ENCODE measurements at places on chromosomes 1 and 21.
A peak's percentile ranks its signal among the peaks of the same experiment; 100 is the strongest.

DNA sequence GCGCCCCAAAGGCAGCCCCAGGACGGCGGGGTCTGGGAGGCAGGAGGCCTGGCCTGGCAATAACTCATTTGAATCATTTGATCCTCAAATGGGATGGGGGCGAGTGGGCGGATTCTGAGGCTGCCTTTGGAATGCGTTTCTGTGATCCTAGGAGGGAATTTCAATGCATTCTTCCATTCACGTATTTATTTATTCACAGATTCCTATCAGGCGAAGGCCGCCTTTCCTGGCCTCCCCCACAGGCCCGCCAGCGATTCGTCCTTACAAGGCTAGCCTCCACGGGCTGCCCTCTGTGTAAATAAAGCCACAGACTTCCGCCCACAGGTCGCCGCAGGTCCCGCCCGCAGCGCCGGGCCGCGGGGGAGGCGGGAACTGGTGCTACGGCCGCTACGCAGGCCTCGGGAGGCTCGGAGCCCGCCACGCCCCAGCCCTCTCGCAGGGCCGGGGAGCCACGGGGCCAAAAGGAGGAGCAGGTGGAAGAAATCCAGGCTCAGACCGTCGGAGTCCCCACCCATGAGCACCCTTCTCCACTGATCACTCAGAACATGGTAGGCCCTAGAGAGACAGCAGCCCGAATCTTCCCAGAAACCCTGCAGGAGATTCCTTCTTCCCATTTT is 31.3 kb upstream of the JUN start:
- peak; percentile 26 for DNase-seq

GRCh38 chr1:163443863-163444262 is 122.1 kb downstream of the NUF2 start:
- DNase-seq, result no peak

DNA sequence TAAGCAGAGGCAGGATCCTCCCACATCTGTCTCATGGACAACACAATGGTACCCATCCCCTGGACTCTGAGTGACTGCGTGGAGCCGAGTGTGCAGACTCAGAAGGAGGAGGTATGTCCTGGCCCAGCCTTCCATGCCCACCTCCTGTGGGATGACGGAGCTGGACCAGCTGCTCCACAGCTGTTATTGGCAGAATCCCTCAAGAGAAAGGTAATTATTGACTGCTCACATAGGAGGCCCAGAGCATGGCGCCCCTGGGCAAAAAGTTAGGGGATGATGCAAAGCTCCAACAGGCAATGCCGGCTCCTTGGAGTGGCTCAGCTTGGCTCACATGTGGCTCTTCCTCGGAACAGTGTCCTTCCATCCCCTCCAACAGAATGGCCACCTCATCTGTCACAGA is 12.2 kb upstream of the ACTRT2 start:
- no peak for DNase-seq

- DNase-seq, result no peak
Observed at GRCh38 chr1:117561551-117561950, 44.3 kb upstream of the TENT5C start.

DNA sequence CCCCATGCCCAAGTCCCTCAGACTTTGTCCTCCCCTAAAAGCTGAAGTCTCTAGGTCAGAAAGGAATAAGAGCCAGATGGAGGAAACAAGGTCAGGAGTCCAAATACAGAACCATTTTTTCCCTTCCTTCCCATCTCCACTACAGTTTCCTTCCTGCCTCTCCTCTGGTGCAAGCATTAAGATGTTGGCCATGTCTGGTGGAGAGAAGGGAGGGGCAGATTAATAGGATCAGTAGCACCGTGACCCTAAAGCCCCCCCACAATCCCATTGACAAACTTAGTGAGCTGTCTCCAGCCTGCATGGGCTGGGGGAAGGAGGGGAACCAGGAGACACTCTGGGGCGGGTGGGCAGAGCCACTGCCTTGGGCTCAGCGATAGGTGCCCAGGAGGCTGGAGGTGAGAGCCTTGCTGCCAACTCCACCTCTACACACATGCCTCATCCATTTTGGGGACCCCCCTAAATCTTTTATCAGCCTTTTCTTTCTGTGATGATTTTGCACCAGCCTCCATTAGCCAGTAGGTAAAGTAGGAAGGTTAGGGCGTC is 59.8 kb downstream of the RHBG start:
- DNase-seq, result no peak

DNA sequence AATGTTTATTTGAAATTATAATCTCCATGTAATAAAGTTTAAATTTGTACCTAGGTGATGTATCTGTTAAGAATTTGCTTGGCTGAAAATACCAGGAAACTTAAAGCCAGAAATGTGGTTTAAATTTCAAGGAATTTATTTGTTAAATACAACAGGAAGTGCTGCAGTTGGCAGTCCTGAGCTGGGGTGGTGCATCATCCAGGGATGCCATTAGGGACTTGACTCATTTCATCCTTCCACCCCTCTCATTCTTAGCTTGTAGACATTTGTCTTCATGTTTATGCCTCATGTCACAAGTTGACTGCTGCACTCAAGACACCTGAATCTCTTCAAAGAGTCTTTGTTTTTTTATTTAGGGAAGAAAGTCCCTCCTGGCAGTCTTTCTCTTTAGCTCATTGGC is 175.9 kb downstream of the LHX8 start:
- DNase-seq, result no peak

DNA sequence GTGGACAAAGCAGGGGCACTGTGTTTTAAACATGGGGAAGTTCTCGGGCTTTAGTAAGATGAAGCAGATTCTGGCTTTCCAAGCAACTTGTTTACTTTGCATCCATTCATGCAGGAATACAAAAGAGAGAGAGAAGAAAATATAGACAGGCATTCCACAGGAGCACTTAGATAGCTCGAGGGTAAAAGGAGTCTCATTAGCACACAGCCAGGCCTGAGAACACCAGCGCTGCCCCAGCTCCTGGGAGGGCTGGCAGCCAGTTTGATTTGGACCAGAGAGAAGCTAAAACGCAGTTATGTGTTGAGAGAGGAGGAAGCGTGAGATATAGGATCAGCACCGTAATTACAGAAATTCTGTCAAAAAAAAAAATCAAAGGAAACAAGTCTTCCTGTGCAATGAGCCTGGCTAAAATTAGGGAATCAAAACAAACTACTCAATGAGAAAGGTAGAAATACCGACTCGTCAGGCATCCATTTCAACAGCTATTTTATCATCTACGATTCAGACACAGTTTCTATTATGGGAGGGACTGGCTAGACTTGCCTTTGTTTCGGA is 68.2 kb downstream of the CLSTN1 start:
- DNase-seq, result no peak

GRCh38 chr1:228836427-228836826 is 101.1 kb downstream of the RHOU start:
- DNase-seq, result no peak

- no peak for DNase-seq
Observed at GRCh38 chr1:24805534-24806301, 60.5 kb downstream of the CLIC4 start.

DNA sequence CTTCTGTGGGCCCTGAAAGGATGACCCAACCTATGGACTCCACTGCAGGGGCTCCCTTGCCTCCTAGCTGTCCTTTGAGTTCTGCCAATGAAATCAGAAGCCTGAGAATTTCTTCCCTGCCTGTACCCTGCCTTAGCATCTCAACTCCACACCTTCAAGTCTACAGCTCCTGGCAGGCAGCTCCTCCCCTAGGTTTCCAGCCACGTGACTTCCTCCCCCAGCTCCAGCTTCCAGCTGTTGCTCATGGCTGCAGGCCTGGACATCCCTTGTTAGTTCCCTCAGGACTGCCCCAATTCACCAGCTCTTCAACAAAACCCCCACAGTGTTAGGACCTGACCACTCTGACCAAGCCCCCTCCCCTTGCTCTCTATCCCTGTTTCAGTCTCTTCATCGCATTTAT is 2.4 kb downstream of the RCAN1 start:
- DNase-seq, result no peak

- peak; percentile 49 for DNase-seq
Observed at GRCh38 chr1:205484985-205485967, 19.2 kb upstream of the CDK18 start.

- no peak for DNase-seq
Observed at GRCh38 chr1:6536291-6536690, 18.0 kb downstream of the NOL9 start.

- DNase-seq, result no peak
Observed at GRCh38 chr1:151408891-151409290, 9.5 kb downstream of the PSMB4 start.

GRCh38 chr1:204350857-204351573 is 8.7 kb downstream of the PLEKHA6 start:
- DNase-seq, result no peak

- no peak for DNase-seq
Observed at GRCh38 chr1:204313675-204314074, 46.1 kb downstream of the PLEKHA6 start.

DNA sequence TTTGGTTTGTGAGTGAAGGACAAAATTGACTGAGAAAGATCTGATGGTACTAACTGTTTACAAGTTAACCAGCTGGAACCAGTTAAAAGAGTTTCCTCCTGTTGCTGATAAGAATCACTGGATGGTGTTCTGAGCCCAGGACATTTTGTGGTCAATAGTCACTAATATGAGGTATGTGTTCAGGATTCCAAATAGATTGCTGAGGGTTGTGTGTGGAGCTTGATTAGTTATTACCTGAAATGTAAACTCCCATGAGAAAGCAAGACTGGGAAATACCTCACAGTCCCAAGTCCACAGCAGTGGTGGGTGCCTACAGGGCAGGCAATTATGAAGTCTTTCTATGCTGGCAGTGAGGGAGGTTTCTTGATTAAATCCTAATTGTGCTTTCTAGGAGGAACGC is 164.6 kb downstream of the DNM3 start:
- no peak for DNase-seq

- DNase-seq, result no peak
Observed at GRCh38 chr1:231630558-231631205, 4.1 kb downstream of the DISC1 start.

DNA sequence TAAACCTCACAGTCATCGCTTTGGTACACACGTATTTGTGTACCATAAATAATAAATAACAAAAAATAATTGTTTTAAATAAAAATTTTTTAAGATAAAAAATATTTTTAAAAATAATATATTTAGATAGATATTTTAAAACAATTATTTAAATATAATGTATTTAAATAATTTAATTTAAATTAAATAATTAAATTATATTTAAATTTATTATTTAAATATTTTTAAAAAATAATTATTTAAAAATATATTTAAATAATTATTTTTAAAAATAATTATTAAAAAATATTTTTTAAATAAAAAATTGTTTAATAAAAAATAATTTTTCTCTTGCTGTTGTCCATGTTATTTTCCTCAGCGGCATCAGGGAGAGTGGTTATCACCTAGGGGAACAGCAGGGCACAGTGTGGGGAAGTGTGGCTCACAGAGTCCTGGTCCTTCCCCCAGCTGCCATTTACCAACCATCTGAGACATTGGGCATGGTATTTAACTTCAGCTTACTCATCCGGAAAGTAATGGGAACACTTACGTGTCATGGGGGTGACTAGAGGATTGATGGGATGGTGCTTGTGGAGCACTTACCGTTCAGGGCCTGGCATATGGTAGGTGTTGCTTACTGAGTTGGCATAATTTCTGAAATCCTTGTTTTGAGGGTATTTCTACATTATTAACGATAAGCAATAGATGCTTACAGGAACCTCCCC is 92.9 kb upstream of the TSPAN2 start:
- DNase-seq, result no peak

- DNase-seq, result no peak
Observed at GRCh38 chr1:175225805-175226129, 33.2 kb upstream of the KIAA0040 start.

GRCh38 chr1:165688046-165688445 is 10.3 kb downstream of the ALDH9A1 start:
- no peak for DNase-seq

DNA sequence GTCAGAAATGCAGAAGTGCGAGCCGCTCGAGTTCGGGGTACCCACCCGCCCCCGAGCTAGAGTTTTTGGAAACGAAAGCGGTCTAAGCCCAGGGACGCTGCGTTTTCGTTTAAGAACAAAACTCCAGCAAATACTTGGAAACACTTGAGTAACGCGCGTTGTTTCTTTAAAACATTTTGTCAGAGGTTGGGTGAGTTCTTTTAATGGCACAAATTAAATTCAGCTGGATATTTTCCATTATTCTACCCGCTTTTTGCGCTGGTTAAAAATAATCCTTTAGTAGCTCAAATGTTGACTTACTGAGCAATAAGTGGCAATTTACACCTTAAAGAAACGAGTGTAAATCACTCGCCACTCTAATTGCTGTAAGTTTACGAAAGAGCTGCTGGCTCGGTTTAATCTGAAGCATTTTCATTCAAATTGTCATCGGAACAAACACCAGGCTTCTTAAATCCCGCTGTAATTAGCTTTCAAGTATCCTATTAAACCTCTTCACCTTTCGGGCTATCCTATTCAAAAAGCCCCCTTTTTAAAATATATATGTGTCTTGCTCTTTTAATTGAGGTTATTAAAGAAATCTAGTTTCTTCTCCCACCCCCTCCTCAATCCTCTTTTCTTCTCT is 1.5 kb downstream of the LHX8 start:
- DNase-seq, result no peak

- no peak for DNase-seq
Observed at GRCh38 chr1:153495536-153495935, 35.1 kb upstream of the S100A7 start.

DNA sequence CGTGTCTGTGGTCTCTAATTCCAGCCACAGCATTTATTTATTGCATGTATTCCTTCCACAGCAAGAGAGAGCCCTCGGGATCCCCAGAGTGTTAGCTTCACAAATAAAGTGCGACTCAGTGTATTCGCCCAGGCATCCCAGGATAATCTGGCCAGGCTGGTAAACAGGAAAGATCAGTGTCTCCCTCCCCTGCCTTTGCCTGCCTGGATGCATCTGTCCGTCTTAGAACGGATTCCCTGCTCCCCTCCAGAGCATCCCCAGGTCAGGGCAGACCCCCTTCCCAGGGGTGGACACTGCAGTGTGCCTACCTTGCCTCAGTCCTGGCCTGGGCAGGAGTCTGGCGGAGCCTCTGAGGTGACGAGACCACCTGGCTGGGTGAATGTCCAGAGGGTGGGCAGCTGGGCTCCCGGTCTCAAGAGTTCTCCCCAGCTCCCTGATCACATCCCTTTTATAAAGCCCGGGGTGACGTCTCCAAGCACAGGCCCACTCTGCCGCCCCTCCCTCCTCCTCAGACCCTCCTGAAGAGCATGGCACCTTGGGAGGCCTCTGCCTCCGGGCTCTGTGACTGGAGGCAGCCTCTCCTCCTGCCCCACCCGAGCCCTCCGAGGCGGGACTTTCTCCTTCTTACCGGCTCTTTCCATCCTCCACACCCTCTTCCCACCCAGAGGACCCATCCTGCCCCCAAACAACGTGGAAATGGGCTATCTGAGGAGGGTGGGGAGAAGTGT is at the start of gene KISS1:
Gene KISS1, minus strand, starts transcription at position 424 of the 728 bp plus-strand sequence. CDS start 3,615 bp downstream, outside the sequence.
- no peak for DNase-seq

GRCh38 chr21:36859744-36860501 is 106.5 kb downstream of the HLCS start:
- DNase-seq, result no peak

Data from activated CD4-positive, alpha-beta T cell treated with anti-CD3 and anti-CD28 coated beads, Interleukin-2, amount 50 U/mL, for 4 hours (primary cell).